ENCODE measurements at places on chromosomes 2 and 18. TPM values are rescaled to one million over a fixed set of nuclear protein-coding genes. Genes with fewer than 3 reads are reported as not detected.

Gene HJURP
- 10.9 TPM for total RNA-seq

Gene CAB39
- total RNA-seq = 116 TPM

Gene AMER3
- not detected for total RNA-seq

Gene STARD6
- total RNA-seq = not detected
